Fibroblast of gingiva (primary cell): ENCODE measurements at places on chromosomes 5 and 9.
A peak's percentile ranks its signal among the peaks of the same experiment; 100 is the strongest.

- DNase-seq: no peak
These were observed 25.2 kb downstream of the RIGI start for GRCh38 chr9:32500768-32501167.

GRCh38 chr9:86749161-86749893 is 198.0 kb downstream of the GAS1 start:
- DNase-seq: no peak

DNA sequence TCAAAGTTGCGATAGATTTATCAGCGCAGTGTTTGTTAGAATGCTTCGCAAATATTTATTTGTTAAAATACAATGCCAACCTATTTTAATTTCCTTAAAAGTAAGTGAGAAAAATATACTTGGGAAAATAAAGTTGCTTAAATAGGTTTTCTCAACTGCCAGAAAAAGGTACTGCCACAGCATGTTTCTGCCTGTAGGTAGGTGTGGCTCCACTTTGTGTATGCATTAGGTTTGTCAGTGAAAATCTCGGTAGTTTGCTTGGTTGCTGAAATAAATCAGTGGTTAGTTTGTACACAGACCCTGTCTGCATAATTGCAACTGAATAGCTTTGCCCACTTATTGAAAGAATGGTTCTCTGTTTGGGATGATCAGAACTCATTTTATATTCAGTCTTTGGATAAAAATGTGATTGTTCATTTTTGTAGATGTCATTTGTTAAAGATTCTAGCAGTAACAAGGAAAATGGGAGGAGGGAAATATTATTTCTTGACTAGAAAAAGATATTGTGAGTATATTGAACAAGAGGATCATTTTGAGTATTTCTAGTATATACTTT is 25.7 kb downstream of the C9orf85 start:
- no peak for DNase-seq

- no peak for DNase-seq
These were observed 167.6 kb downstream of the FSTL4 start for GRCh38 chr5:133444711-133445110.

GRCh38 chr5:141826674-141827073 is 51.5 kb downstream of the PCDH1 start:
- no peak for DNase-seq

DNA sequence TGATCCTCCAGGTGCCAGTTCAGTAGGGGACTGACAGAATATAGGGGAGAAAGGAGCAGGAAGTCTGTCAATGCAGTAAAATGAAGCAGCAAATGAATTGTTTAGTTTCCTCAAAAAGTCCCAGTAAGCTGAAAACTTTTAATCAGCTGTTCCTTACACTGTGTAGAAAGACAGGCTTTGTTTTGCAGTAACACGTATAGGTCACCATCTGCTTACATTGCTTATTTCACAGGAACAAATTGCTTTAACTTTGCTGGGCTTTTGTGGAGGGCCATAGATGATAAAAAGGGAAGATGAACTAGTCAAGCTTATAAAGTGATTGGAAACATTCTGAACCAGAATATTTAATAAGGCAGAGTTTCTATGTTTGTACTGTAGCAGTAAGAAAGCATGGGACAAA is 331.3 kb upstream of the RFX3 start:
- no peak for DNase-seq

DNA sequence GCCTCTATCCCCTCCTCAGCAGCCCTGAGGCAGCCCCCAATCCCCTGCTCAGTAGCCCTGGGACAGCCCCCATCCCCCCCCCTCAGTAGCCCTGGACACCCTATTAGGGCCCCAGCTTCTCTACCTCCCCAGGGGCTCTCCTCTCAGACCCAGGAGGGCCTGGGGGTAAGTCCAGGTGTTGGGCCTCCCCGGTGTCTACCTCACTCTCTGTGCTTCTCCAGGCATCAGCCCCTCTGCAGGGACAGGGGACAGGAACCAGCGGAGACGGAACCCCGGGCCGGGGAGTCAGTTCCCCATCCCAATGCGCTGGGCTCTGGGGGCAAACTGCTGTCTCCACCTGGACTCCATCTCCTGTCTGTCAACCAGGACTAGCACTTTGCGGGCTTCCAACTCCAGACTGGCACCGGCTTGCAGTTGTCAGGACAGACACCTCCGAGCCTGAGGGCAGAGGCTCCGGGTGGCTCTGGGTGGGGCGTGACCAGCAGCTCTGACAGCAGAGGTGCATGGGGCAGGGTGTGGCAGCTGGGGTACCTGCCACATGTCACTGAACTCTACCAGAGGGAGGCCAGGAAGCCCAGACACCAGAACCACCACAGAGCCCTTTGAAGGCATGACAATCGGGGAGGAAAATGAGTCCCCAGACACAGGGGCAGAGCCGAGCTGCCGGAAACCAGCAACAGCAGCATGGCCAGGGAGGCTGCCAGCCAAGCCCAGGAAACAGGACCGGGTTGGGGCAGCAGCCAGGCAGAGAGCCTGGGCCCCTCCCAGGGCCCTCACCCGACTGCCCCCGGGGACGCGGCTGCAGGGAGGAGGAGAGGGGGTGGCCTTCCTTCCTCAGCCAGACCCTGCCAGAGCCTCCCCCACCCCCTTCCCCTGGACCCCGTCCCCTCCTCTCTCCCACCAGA is 17.7 kb upstream of the UBAC1 start:
- DNase-seq: no peak

GRCh38 chr5:95878417-95879323 is 56.1 kb upstream of the GLRX start:
- DNase-seq: no peak

DNA sequence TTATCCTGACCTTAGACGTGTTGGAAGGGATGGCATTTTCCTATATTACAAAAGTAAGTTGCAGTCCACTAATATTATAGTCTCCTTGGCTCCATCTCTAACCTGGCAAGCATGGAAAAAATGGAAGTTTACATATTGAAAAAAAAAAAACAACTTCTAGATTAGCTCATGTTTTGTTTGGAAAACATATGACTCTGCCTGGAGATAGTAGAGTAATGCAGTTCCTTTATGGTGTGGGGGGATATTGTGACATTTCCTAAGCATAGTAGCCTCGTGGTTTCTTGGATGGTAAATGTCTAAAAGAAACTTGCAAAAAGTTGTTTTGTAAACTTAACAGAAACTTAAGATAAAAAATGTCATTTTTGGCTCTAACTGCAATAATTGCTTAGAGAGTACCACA is 244.4 kb upstream of the FBXL7 start:
- no peak for DNase-seq

GRCh38 chr9:13446286-13446937 is 166.9 kb upstream of the MPDZ start:
- no peak for DNase-seq

GRCh38 chr5:54109626-54110330 is 200.6 kb downstream of the ARL15 start:
- peak; percentile 3 for DNase-seq

DNA sequence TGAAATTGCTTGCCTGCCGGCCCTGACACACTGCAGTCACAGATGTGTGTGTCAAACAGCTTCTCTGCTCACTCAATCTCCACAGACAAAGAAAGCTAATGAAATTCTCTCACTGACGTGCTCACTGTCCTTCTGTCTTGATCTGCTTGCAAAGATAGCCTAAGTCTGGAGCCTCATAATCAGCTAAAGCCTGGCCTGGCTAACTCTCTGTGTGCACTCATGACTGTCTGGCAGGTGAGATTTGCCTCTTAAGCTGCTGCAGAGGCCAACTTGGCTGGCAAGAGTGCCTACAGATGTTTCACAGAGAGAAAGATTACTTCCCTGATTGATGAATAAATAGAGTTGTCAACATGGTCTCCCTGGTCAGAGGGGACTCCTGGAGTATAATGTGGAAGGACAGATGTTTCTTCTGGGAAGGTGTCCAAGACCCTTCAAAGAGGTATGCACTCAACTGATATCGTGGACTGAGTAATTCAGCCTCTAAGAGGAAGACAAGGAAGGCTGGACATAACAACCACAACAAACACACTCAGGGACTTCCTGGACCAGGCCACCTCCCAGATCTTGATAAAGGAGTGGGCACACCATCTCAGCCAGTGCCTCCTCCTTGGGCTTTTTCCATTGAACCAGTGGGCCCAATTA is 362.0 kb downstream of the SPOCK1 start:
- no peak for DNase-seq

DNA sequence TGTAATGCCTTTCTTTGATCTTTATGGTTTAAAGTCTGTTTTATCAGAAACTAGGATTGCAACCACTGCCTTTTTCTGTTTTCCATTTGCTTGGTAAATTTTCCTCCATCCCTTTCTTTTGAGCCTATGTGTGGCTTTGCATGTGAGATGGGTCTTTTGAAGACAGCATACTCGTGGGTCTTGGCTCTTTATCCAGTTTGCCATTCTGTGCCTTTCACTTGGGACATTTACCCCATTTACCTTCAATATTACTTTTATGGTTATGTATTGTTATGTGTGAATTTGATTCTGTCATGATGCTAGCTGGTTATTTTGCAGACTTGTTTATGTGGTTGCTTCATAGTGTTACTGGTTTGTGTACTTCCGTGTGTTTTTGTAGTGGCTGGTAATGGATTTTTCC is 59.2 kb downstream of the YTHDC2 start:
- peak; percentile 3 for DNase-seq

GRCh38 chr5:113617191-113617796 is 103.8 kb downstream of the YTHDC2 start:
- no peak for DNase-seq

- no peak for DNase-seq
These were observed 163.2 kb downstream of the ARRDC3 start for GRCh38 chr5:91219803-91220371.

- DNase-seq: peak; percentile 21
These were observed 38.9 kb downstream of the MFAP3 start for GRCh38 chr5:154077696-154078095.

DNA sequence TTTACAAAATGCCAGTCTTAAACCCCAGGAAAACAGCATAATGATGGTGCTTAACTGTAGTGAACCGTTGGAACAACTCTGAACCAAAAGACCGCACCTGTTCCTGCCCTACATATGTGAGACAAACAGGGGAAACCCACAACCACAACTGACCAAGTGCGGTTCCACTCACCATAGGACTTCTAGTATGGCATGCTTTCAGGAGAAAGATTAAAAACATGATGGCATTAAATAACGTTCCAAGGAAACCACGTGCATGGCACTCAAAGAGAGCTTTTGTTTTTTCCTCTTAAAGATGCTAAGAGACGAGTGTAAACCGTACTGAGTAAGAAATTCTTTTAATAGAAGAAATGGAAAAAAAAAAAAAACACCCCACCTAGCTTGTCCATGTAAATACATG is 119.8 kb downstream of the SSBP2 start:
- peak; percentile 4 for DNase-seq

GRCh38 chr5:34555699-34556508 is 100.2 kb upstream of the RAI14 start:
- no peak for DNase-seq

- DNase-seq: peak; percentile 2
These were observed 67.2 kb downstream of the CDH18 start for GRCh38 chr5:19920761-19921160.

DNA sequence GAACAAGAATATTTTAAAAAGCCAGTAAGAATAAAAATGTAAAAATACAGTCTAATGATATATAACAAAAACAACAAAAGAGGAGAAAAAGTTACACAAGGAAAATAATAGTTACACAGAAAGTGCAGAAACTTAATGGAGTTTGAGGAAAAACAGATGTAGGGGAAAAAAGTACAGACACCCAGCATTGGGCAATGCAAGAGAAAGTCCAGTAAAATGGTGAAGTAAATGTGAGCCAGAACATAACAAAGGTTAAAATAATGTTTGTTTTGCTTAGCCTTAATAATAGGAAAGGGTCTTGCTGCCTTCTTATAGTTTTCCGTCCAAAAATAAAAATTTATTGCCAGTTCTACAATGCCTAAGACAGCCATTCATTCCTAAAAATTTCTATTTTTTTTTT is 364.2 kb downstream of the NNT start:
- peak; percentile 74 for DNase-seq

- no peak for DNase-seq
These were observed 56.7 kb downstream of the SAXO1 start for GRCh38 chr9:18976221-18976708.

DNA sequence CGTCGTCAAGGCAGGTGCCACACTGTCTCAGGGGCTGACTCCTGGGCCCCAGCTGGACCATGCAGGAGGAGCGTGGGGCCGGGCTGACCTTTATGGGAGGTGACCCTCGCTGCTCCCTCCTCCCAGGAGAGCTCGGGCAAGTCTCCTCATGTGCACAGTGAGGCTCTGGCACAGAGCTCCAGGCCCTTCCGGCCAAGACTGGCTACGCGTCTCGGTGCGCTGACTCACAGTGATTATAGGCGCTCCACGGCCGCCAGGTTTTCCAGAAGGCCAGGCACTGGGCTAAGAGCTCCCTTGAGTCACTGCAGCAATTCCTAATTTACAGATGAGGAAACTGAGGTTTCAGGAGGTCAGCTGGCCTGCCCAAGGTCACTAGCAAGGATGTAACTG is 47.4 kb downstream of the VAV2 start:
- DNase-seq: peak; percentile 53

GRCh38 chr5:149837680-149838269 is 106.8 kb downstream of the PDE6A start:
- DNase-seq: peak; percentile 57

DNA sequence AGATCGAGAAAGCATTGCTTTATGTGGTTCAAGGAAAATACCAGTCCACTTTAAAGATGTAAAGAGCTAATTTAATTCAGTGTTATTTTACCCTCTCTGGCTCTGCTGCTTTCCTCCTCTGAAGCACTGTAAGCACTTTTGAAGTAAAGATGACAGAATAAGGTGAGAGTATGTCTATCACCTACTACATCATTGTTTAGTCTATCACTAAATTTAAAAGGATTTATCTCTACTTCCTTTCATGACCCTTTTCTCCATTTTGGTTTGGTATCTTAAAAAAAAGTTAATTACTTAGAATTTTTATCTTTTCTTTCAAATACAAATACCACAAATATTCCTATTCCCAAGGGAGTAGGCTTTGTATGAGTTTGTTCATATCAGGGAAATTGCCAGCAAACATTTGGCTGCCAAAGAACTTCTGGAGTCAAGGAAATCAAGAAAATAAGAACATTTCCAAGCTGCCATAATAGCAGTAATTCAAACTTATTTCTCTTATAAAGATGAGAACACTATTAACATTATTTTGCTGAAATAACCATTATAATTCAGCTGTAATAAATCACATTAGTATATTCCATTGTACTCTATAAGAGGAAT is 77.8 kb downstream of the SLC38A9 start:
- peak; percentile 85 for DNase-seq

DNA sequence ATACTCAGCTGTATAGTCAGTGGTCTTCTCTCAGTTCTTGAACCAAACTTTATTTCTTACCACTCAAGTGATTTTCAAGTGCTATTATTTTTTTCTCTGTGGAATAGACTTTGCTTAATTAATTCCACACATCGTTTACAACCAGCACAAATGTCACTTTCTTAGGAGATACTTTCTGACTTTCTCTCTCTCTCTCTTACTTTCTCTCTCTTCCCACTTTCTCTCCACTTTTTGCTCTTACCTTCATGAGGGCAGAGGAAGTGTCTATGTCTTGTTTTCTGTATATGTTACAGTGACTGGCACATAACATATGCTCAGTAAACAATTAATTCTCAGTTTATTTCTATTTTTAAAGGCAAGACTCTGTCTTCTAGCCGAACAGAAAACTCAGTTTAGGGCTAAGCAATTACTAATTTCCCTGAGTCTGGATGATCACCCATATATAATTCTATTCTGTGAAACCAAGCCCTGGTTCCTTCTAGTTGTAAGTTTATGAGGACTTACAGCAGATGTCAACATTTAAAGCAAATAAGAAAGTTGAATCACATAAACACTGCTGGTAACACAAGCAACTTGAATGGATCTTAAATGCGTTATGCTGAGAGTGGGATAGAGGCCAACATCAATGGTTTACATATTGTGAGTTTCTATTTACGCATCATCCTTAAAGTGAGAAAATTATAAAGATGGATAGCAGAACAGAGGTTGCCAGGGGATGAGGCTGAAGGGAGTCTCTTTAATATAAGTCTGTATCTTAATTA is 791.4 kb downstream of the MTRR start:
- no peak for DNase-seq
